ENCODE measurements at places on chromosomes 2 and 18. TPM values are rescaled to one million over a fixed set of nuclear protein-coding genes. Genes with fewer than 3 reads are reported as not detected.

Gene DYSF
- 13.6 TPM for total RNA-seq

Gene FAM237A
- not detected for total RNA-seq

Gene SCG2
- total RNA-seq = 2.2 TPM

Gene CENPA
- total RNA-seq = 35.8 TPM

Gene PXDN
- 98.5 TPM for total RNA-seq

Gene SMPD4
- 38.5 TPM for total RNA-seq

Gene SERPINB2
- not detected for total RNA-seq

Gene CREG2
- 0.62 TPM for total RNA-seq

Gene PRKCE
- 17.7 TPM for total RNA-seq

Gene IL1RL2
- not detected for total RNA-seq

Gene TGFBRAP1
- 34.0 TPM for total RNA-seq

DNA sequence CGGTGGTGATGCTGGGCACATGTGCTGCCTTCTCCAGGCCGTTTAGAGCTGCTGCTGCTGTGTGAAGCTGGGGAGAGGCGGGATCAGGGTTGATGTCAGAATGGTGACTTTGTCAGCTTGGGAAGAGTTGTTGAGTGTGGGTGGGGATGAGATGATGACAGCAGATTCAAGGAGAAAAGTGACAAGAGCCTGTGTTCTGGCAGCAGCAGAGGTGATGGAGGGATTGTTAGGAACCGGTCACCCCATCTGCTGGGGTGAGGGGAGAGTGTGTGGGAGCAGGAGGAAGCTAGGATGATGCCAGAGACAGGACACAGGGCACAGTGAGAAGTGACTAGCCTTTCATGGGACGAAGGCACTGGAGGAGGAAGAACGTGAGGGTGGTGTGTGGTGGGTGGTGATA, 345.5 kb downstream of the RNF144A start:
- DNase-seq = no peak

DNA sequence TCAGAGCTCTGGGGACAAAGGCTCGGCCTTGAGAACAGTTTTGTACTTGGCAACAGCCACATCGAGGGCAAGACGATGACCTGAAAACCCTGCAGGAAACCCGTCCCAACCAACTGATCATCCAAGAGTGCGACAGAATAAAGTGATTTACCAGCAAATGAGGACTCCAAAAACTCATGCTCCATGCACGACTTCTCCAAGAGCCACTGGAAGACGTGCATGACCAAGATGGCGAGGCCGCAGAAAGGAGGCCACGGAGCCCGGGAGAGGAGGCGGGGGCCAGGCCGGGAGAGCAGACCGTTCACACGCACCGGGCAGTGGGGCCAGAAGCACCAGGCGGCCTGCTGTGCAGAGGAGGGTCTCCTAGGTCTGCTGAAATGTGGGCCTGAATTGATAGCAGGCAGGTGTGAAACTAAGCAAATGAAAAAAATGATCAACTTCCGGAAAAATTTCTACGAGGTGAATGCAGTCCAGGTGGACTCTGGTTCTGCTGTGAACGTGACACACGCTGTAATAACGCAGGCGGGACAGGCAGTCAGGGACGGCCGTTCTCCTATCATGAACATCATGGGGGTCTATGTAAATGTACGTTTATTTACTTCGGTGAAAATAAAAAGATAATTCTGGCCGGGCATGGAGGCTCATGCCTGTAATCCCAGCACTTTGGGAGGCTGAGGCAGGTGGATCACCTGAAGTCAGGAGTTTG, 252.2 kb downstream of the HDAC4 start:
- no peak for DNase-seq

DNA sequence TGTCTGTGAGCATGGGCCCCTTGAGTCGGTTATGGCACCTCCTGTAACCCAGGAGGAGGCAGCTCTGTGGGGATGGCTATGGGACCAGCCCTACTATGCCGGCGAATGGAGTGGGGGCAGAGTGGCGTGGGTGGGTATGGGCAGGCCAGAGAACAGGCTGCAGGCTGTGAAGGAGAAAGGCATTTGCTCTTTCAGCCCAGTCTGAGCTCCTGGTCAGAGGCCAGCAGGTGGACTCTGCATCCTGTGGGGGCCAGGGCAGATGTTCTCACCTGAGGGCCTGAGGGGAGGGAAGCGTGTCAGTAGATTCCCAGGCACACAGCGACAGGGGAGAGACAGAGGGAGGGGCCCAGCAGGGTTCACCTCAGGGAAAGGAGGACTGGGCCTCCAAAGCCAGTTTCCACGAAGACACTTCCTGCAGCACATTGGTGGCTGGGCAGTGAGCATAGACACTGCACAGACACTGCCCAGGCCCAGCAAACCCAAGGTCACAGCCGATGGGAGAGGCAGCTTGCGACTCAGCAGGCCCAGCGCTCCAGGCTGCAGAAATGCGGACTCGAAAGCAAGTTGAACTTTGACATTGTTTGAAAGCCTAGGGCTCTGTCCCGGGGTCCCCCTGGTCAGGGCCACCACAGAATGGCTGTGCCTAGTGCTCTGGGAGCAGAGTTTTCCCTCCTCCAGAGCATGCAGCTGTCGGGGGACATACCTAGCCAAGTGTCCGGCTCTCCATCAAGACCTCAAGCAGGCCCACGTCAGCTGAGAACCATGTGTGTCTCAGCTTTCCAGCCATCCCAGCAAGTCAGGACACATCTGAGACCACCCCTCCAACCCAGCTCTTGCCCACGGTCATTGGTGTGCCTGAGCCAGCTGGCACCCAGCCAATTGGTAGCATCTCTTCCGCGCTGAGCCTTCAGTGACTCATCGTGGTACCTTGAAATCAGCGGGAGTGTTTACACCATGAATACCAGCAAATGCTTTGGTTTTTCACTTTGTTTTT, 53.8 kb downstream of the TGOLN2 start:
- DNase-seq = peak; percentile 66

DNA sequence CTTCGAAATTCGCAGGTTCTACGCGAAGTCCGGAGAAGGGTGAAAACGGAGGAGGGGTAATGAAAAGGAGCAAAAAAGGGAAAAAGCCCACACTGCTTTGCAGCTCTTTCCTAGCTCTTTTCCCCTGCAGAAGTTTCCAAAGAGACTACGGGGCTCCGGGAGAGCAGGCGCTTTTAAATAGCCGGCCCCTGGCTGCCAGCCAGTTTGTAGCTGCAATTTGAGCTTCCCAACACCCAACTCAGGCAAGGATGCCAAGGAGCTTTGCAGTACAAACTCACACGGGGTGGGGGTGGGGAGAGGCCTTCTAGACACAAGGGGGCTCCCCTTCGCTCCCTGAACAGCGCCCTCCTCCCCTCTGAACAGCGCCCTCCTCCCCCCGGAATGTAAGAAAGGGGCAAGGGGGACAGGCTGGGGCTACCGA, at the start of gene IGFBP5:
IGFBP5 (minus strand) TSS at position 149 of the 421 bp plus-strand sequence. CDS start 774 bp downstream, outside the sequence.
- no peak for DNase-seq

- no peak for DNase-seq
These were observed 6.7 kb downstream of the ORC4 start for GRCh38 chr2:148013876-148014275.

- DNase-seq = no peak
These were observed 274.8 kb upstream of the HS6ST1 start for GRCh38 chr2:128593518-128593878.

- DNase-seq = peak; percentile 9
These were observed 863.9 kb downstream of the SUCLG1 start for GRCh38 chr2:83595121-83595690.

GRCh38 chr2:190807886-190808285, 72.7 kb upstream of the GLS start:
- no peak for DNase-seq
